ENCODE measurements at places on chromosomes 13 and 19.

DNA sequence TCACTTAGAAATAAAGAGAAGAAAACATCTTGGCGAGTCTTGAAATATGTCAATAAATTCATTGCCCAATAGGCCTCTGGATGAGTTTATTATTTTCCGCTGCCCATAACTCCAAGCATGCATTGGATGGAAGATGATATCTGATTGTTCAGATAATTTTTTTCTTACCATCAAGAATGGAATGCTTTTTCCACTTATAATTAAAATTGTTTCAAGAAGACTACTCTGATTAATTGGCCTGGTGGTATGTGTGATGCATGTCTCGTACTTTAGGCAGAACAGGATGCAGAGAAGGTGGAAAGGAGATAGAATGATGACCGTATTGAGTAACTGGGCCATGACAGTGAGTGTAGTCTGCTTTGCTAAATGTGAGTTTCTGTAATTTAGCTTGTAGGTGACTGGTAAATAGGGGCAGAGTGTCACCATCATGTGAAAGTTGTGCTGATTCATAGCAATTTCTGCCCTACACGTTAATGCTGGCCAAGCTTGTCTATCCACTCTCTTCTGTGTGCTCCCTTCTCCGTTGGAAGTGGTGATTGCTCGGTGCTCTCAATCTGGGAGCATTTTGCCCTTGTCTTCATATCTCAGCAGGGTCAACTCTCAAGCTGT lies 13.5 kb upstream of the SPATA13 start:
- DNase-seq: no peak

DNA sequence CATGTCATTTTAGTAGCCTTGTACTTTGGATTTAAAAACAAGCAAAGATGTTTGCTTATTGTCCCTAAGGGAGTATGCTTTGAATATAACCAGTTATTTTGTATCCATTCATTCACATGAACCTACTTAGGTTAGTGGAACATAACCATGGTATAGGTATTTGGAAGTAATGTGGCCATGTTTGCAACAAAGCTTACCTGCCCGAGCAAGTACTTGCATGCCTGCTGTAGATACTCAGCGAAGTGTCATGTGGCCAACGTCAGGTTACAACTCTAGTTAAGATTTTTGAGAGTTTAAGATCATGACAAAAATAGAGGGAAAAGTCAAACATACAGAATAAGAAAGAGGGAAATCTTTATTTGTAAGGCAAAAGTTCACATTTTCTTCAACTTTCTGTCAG lies 57.2 kb downstream of the COG6 start:
- no peak for DNase-seq

GRCh38 chr13:111122056-111122455 lies 6.9 kb downstream of the ARHGEF7 start:
- no peak for DNase-seq

GRCh38 chr19:7894612-7895309 lies 6.5 kb downstream of the LRRC8E start:
- no peak for DNase-seq

DNA sequence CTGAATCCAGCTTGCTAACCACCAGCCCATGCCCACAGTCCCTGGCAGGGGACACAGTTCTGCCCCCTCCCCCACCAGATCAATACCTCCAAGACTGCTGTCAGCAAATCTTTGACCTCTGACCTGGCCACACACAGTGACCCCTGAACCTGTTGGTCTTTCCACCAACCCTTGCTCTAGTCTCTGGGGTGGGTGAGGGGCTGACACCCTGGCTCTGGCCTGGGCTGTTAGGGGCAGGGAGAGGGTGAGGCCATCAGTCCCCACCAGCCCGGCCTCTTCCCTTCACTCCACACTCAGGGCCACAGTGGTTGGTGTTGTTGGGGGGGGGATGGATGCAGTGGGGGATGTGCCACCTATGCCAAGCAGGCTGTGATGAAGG lies 21.8 kb upstream of the SLC7A10 start:
- no peak for DNase-seq

Data from glomerular endothelial cell (primary cell).